ENCODE measurements at places on chromosomes 6 and 20.

DNA sequence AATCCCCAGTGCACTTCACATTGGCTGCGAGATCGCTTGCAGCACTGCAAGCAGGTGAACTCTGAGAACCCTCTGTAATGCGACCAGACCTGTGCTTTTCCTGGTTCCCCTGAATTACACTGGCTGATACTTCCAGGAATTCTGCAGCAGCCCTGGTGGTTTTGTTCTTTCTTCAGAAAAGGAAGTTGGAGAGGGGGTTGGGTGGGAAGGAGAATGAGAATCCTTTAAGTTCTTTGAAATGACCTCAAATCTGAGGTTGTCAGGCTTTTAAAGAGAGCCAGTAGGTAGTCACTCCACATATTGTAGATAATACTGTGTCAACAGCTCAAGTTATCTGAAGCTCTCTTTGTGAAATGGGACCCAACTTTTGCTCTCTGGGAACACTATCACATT, 62.4 kb downstream of the GCNT2 start:
- no peak for DNase-seq

DNA sequence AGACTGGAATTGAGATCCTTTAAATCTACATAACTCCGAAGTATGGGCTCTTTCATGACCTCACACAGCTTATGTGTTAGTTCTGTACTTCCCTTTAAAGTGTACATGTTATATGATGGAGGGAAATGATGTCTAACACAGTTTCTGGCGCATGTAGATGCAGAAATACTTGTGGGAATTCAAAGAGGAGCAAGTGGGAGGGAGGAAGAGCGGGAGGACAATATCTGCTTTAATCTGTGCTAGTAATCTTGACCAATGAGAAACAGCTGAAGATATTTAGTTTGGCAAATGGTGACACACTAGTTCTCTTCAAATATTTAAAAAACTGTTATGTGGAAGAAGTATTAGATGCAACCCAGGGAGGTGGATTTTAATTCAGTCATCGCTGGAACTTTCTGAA, 62.9 kb upstream of the PLEKHG1 start:
- DNase-seq = no peak

DNA sequence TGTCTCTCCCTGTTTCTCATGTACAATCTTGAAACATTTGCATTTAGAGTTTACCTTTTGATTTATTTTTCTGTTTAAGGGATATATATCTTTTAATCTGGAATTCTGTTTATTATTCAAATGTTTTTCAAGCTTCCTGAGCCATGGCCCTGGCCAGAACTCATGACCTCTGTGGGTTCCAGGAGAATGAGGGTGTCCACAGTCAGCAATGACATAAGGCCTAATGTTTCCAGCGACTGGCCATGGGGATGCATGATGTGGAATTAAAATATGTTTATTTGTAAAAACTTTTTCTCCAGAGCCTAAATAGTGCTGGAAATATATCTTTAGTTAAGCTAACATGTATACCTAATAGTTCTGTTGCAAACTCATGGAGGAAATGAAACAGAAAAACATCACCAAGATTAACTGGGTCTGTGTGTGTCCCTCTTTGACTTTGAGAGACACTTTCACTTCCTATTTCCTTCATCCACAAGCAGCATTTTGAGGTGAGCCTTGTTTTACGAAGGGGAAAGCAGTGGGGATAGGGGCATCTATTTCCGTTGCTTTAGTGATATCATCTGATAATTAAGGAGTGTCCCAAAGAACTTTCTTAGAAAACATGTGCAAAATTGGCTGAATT, 87.6 kb downstream of the SMOC2 start:
- no peak for DNase-seq

DNA sequence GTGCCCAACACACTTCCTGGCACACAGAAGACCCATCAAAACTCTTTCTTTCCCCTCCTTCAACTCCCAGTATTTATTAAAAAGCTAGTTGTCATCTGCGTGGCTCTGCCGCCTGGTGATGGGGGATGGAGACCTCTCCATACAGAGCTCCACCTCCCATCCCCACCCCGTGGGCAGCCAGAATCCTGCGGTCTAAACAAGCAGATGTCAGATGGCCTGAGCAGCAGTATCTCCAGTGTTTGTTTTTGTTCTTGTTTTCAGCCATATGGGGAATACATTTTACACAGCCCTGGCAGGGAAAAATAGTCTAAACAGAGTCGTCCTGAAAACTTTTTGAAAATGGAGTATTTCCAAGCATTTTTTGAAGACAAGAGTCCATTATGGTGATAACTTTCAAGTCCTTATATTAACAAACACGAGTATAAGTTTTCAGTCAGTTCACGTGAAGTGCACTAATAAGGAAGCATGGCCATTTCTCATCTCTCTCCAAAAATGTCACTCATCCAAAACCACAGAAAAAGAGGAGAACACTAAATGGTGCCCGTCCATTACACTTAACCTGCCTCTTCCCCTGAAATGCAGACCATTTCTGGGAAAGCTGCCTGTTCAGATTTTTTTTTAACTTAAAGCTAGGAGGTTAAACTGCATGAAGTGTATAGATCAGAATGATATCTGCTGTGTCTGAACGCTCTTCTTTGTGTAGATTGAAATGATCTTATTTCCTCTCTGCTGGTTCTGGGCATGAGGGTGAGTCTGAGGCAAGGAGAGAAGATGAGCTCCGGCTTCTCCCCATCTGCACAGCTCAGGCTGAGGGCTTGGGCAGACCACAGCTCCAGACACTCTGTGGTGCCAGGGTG, 91.0 kb downstream of the TCP11 start:
- no peak for DNase-seq

GRCh38 chr6:111844376-111844775, 28.9 kb downstream of the FYN start:
- DNase-seq = peak; percentile 20

DNA sequence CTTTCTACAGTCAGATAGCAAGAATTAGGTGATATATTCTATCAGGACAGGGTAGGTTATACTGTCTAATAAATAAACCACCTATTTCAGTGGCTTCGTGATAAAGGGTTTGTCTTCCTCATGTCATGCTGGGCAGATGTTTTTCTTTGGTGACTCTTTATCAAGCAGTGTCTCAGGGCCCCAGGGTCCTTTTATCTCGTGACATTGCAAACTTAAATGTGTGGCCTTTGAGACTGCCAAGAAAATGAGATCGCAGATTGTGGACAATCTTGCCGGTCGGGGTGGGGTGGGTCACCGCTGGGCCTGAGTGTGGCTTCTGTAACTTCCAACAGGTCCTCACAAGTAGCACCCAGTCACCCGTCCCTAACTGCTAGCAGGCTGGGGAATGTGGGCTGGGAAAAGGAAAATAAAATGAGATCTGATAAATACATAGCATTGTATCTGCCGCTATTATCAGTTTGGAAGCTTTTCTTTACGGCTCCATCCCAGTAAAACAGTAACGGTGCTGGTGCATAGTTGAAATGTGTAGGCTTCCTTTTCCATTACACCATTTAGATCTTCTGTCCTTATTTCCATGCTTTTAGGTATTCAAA, 50.5 kb upstream of the BMP6 start:
- no peak for DNase-seq

GRCh38 chr20:34921436-34921835, 34.2 kb downstream of the GSS start:
- DNase-seq = no peak

DNA sequence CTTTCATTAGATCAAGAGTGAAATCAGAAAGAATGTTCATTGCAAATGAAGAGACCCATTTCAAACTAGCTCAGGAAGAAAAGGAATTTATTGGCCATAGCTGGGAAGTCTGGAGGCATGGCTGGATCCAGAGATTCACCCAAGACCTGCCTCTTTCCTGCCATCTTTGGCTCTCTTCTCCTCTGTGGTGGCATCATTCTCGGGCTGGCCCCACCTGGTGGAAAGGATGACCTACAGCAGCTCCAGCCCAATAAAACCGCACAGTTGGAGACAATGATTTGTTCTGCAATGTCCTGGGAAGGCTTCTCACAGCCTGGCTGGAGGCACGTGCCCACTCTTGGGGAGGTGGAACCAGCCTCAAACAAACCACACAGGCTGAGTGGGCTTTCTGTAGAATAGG, 18.1 kb upstream of the FERMT1 start:
- no peak for DNase-seq

DNA sequence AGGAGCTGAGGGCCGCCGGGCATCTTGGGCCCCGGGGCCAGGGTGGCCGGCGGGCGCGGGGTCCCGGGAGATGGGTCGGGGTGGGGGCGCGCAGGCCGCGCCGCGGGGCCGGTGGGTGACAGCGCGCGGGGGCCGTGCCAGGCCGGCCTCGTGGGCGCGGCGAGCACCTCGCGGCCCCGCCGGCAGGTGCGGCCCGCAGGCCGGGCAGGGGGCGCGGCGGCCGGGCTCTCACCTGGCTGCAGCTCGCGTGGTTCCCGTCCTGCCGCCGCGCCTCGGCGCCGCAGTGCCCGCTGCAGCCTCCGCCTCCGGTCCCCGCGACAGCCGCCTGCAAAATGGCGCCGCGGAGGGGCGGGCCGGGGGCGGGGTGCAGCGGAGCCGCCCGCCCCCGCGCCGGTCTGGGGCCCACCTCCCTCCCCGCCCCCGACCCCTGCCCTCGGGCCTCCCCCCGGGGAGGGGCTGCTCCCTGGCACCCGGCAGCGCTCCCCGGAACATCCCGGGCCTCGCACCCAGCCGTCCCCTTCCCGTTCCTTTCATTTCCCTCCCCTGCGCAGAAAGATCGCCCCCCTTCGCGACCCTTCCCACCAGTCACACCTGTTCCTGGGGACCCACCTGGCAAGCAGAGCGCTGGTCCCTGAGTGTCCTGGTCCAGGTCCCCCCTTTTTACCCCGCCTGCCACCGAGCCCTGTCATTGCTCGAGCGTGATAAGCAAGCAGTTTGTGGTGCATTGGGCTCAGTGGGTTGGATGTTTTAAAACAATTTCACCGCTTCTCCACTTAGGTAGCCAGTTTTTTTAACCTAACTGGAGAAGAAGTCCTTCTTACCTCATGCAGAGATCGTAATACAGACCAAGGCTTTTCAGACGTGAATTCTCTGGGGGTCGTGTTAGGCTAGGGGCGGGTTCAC, at the start of gene SLC23A2:
Gene SLC23A2, minus strand, starts transcription at position 337 of the 903 bp plus-strand sequence. CDS start 68,948 bp downstream, outside the sequence.
- peak; percentile 84 for DNase-seq

DNA sequence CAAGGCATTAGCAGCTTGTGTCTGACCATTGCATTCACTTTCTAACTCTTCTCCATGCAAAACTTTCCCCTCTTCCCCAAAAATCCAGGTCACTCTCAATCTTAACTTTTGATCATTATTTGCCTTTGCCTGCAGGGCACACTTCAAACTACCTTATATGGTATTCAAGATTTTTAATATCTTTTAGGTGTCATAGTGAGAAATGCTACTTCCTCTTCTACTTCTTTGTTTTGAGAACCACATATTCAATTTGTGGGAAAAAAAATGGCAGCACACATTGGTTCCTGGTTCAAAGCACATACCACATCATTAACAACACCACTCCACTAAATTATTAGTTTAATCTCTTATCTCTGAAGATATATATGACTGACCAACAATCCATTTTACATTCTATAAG, 1267.0 kb upstream of the CITED2 start:
- no peak for DNase-seq

DNA sequence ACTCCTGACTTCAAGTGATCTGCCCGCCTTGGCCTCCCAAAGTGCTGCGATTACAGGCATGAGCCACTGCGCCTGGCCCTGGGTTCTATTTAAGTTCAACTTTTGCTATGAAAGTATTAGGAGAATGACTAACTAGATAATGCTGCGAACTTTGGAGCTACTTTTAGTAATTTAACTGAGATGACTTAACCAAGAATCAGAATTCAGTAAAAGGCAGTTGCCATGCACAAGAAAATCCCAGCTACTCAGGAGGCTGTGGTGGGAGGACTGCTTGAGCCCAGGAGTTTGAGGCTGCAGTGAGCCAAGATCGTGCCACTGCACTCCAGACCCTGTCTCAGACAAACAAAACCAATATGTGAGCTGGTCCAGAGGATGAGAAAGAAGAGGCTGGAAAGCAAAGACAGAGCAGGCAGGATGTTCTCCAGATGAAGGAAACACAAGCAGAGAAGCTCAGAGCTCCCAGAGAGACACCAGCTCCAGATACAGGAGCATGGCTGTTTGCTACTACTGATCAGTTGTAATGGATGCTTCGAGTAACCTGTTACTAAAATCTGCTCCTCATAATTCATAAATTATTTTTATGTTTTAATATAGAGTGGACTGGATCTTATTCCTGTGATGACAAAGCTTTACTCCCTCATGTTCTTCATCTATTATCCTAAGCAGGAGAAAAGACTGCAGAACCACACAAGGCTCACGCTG, 23.9 kb downstream of the ZNF217 start:
- no peak for DNase-seq

GRCh38 chr6:45118754-45119153, 209.4 kb upstream of the RUNX2 start:
- DNase-seq = no peak

GRCh38 chr6:124683507-124683906, 278.7 kb upstream of the RNF217 start:
- DNase-seq = no peak

- no peak for DNase-seq
Observed at GRCh38 chr6:142200846-142201628, 54.0 kb downstream of the VTA1 start.

- DNase-seq = no peak
Observed at GRCh38 chr6:131652472-131652871, 15.4 kb downstream of the ENPP3 start.

- no peak for DNase-seq
Observed at GRCh38 chr6:5279891-5280338, 18.6 kb downstream of the FARS2 start.

DNA sequence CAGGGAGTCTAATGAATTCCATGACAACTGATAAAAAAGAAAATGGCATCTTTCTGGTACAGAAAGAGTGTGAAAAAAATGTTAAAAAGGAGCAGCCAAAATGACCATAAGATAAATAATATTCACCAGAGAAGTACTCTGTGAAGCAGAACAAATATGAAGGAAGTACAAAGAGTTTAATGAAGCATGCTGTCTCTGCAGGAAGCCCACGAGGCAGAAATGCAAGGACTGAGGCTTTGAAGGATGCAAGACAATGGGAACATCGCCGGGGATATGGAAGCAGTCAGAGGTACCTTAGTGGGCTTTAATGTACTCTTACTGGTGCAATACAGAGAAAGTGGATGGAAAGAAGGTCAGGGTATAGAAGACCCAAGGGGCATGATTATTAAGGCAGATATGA, 50.7 kb downstream of the NOX3 start:
- DNase-seq = no peak

DNA sequence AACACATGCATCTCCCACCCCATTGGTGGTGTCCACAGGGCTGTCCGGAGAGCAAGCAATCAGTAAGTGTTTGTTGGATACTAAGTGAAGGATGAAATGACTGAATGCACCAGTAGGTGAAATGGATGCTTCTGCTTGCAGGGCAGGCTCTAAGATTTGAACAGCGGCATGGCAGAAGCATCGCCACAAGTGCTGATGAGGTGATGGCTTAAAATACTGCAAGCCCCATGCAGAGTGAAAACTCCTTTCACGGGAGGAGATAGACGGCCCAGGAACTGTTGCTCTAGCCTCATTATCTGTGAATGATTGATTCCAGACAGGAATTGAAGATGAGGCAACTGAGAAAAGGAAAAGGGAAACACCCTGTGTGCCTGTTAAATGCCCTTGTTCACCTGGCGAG, 158.9 kb downstream of the LY86 start:
- no peak for DNase-seq

GRCh38 chr20:57878786-57879424, 169.1 kb upstream of the PMEPA1 start:
- no peak for DNase-seq

Measured in germinal center (tissue), 1 donor.